ENCODE measurements at places on chromosomes 12 and 14.

GRCh38 chr12:54502485-54502884, 4.9 kb downstream of the NCKAP1L start:
- no peak for DNase-seq

GRCh38 chr12:100745378-100746071, 49.1 kb upstream of the ANO4 start:
- no peak for DNase-seq

DNA sequence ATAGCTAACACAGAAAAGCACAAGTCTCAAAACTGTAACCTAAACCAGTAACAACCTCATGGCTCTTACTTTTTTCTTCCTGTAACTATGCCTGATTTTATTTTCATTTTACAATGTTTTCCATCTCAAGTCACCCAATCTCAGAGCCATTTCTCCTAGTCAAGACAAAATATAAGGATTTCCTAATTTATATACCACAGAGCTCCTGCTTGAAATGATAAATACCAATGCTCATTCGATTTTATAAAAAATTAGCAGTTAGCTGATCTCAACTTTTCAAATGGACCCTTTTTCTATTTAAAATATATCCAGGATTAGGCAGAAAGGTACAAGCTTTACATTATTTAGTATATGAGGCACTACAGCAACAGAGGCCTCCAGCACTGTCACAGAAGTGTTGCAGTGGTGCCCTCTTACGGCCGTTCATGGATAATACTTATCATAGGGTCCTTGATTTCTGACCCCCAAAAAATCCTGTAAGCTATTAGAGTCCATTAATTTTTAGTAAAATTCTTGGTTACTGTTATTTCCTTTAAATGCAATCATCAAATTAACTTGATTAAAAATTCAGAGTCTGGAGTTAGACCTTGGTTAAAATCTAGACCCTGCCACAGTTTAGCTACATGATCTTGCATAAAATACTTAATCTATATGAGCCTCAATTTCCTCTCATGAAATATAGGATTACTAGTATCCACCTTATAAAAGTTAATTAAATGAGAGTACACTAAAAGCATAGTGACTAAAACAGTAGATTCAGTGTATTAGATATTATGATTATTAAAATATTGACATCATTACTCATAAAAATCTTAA, 68.3 kb downstream of the SEC23A start:
- DNase-seq, result no peak

DNA sequence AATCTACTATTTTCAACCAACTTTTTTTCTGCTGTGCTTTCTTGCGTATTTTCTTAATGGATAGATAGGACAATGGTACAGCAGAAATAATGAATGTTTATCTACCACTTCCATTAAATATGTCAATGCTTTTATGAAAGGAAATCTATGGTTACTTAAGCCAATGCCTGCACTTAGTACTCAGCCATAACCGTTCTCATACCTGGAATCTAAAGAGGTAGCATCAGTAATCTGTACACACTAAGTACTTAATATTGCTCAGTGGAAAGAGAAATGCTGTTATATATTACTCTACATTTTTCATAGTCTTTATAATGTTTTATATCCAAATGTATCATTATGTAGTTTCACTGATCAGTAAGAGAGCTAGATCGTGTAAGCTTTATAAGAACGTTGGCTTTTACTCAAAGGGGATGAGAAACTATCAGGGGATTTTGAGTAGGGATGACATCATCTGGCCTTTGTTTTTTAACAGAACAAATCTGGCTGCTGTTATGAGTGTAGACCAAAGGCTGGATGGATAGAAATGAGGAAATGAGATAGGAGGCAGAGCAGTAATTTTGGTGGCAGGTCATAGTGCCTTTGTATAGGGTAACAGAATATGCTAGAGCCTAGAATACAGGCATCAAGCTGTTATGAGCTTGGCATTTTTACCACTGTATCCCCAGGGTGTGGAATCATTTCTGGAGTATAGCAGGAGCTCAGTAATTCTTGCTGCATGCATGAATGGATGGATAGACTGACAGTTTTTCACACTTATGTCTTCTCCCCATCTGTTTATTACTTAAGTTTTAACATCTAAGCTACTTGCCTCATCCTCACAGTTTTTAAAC, 34.0 kb downstream of the ALG10B start:
- no peak for DNase-seq

GRCh38 chr12:95966287-95966870, 23.2 kb downstream of the AMDHD1 start:
- no peak for DNase-seq

Data from activated CD4-positive, alpha-beta T cell treated with anti-CD3 and anti-CD28 coated beads for 36 hours (primary cell).